ENCODE measurements at places on chromosomes 11 and 22.

DNA sequence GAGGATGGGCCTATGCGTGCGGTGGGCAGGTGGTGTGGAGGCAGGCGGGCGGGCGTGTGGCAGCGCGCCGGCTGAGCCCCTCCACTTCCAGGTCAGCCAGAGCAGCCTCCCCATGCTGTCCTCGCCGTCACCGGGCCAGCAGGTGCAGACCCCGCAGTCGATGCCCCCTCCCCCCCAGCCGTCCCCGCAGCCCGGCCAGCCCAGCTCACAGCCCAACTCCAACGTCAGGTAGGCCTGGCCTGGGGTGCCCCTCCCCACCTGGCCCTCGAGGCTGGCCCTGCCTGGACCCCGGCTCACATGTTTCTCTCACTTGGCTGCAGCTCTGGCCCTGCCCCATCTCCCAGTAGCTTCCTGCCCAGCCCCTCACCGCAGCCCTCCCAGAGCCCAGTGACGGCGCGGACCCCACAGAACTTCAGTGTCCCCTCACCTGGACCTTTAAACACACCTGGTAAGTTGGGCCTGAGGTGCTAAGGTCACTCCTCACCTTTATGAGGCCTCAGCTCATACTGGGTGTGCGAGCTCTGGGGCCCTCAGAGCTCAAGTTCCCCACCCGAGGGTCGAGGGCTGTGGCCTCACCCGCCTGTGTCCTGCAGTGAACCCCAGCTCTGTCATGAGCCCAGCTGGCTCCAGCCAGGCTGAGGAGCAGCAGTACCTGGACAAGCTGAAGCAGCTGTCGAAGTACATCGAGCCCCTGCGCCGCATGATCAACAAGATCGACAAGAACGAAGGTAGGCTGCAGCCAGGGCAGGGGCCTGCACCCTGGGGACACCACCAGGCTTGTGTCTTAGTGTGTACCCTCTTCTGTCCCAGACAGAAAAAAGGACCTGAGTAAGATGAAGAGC, 75.3 kb downstream of the MED15 start:
- no peak for DNase-seq

DNA sequence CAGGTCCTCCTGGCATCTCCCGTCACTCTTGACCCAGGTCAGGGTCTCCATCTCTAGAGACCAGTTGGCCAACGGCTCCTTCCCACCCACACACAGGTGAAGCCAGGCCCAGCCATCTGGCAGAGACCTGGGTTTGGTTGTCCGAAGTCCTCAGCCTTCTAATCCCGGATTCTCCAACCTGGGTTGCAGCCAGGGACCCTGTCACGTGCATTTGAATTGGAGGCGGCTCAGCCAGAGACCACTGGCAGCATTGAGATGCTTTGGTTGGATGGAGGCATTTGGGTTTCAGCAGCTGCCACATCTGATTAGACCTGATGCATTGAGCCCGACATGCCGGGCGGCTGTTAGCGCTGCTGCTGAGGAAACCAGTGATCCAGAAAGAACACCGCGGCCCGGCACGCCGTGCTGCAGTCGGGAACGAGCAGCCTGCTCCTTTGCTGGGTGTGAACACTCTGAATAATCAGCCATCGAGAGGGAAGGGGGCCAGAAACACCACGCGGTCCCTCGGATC, 163.2 kb downstream of the BRD1 start:
- DNase-seq: no peak

DNA sequence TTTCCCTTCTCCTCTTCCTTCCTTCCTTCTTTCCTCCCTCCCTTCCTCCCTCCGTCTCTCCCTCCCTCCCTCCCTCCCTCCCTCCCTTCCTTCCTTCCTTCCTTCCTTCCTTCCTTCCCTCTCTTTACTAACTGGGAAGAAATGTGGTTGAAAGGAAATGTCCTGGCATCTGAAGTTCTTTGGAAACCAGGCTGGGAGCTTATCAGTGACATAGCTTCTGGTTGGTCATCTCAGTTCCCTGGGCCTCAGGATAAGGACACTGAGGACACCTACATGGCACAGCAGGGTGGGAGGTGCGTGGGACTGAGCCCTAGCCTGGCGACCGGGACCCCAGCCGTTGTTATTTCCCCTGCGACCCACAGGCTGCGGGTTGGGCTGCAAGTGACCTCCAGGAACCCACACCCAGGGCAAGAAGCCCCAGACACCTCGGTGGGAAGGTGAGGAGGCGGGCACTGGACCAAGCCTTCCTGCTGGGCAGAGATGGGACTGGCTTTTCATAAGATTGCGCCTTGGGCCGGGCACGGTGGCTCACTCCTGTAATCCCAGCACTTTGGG, 1486.5 kb downstream of the TBC1D22A start:
- DNase-seq: no peak

DNA sequence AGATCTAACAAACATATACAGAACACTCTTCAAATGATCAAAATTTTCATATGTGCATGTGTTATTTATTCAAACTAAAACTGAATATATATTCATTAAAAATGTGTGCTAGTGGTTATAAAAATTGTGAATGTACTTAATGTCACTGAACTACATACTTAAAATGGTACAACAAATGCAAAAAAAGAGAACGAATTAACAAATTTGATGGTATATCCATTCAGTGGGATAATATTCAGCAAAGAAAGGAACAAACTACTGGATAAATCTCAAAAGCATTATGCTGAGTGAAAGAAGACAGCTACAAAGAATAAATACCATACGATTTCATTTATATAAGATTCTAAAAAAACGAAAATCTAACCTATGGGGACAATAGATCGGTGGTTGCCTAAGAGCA, 64.1 kb downstream of the NARS2 start:
- DNase-seq: no peak

- no peak for DNase-seq
These were observed 15.6 kb upstream of the C11orf24 start for GRCh38 chr11:68287419-68287818.

DNA sequence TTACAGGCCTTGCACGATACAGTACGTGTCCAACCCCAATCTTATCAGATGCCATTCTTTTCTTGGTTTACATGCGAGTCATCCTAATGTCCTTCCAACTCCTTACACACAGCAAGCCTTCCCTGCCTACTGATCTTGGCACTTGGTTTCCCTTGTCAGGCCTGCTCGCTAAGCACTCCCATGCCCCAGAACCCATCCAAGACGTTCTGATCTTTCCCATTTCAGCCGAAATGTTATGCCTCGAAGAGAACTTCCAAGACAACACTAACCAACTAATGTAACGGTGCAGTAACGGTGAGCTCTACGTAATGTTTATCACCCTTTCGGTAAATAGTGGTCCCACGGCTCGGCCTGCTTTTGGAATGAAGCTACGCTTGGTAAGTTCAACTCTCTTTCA, 521 bp downstream of the PES1 start:
- DNase-seq: no peak

GRCh38 chr11:108947654-108948570, 283.0 kb downstream of the DDX10 start:
- DNase-seq: no peak
